ENCODE measurements at places on chromosomes 11 and 22.

DNA sequence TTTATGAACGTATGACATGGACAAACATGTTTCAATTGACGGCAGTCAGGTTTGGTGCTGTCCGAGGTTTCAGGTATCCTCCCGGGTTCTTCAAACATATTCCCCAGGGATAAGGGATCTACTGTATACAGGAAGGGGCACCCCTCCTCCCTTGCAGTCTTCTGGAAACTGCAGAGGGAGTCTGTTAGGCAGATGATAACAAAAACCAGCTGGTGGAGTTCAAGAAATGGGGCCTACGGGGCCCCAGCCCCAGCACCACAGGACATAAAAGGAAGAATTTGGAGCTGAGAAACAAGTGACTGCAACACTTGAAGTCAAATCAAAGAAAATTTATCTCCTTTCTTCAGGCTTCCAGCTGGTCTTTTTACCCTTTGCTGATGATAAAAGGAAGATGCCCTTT lies 32.1 kb downstream of the SNU13 start:
- DNase-seq, result no peak

GRCh38 chr22:31262312-31263133 lies 29.8 kb downstream of the PIK3IP1 start:
- no peak for DNase-seq

DNA sequence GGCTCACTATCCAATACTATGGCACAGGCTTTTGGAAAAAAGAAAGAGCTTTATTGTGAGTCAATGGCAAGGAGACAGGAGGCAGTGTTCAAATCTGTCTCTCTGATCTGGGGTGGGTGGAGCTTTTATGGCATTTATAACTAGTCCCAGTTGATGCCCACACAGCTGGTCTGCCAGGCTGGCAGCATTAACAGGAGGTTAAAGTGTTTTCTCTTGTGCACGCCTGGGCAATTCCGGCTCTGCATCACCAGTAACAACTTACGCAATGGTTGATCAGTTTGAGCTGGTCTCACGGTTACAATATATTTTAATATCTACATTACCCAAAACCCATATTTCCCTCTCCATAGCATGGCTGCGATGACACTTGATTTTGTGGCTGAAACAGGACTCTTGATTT lies 15.1 kb upstream of the SMIM38 start:
- no peak for DNase-seq

DNA sequence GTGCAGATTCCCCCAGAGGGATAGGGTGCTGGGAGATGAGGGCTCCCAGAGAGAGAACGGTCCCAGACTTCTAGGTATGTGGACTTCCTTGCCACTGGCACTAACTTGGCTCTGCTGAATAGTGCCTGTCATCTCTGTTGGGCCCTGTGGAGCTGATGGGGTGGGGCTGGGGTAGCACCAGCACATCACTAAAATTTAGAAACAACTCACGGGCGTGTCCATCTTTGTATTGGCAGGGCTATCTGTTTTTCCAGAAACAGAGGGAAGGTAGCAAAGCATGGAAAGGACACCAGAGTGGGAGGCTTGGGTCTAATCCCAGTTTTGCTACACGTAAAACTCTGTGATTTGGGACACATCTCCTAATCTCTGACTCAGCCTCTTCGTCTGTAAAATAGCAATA lies 25.8 kb downstream of the SWAP70 start:
- no peak for DNase-seq

- DNase-seq, result peak; percentile 92
Measured at GRCh38 chr11:103609117-103610066, 427.0 kb upstream of the DDI1 start.

DNA sequence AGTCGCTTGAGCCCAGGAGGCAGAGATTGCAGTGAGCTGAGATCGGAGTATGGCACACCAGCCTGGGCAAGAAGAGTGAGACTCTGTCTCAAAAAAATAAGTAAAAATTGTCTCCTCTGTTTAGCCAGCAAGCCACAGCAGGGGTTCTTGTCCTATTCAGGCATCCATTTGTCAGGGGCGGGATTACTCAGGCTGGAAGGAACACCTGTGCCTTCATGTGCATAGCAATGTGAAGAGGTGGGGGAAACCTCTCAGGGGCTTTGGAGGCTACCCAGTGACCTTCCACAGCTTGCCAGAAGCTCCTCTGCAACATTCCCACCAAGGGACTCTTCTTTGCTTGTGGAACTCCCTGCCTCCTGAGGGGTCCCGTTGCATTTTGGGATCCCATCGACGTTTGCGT lies 63.3 kb downstream of the FBLN1 start:
- no peak for DNase-seq

DNA sequence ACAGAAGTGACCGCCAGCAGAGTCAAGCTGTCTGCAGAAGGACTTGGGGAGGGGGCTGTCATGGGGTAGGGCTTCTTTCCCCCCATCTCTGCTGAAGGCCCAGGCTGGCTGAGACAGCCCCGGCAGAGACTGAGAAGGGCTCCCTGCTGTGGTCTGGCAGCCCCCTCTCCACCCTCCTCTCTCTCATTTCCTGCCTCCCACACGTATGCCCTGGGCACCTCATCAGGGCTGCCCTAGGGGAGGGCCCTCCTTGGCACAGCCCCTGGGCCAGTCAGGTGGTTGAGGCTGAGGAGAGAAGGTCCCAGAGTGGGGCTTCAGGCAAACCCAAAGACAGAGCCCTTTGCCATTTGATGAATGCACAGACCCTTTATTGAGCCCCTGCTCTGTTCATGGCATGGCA lies 3.6 kb downstream of the RASD2 start:
- DNase-seq, result no peak

DNA sequence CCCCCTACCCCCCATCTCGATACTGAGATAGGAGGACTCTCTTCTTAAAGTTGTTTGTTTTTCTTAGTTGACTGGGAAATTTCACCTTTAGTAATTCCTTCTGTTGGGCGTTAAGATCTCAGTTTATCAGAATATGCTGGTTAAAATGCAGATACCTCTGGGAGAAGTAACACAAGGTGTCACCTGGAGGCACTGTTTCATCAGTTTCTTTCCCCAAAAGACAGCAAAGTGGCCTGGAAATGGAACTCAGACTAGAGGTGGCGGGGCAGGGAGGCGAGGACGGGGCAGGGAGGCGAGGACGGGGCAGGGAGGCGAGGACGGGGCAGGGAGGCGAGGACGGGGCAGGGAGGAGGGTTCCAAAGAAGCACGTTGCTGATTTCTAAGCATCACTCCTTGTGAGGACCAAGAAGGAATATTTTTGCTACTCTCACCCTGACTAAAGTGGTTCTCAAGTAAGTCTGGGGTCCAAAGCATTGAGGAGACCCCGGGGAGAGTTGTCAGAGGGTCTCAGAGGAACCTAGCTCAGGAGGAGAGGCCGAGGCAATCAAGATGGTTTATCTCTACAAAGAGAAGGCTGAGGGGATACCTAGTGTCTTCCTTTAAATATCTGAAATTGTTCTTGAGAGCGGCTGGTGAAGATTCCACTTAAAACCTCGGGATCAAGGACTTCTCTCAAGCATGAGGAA lies 147.0 kb upstream of the B3GAT1 start:
- DNase-seq, result no peak

- DNase-seq, result peak; percentile 26
Measured at GRCh38 chr22:32079130-32080089, 36.3 kb downstream of the SLC5A1 start.

DNA sequence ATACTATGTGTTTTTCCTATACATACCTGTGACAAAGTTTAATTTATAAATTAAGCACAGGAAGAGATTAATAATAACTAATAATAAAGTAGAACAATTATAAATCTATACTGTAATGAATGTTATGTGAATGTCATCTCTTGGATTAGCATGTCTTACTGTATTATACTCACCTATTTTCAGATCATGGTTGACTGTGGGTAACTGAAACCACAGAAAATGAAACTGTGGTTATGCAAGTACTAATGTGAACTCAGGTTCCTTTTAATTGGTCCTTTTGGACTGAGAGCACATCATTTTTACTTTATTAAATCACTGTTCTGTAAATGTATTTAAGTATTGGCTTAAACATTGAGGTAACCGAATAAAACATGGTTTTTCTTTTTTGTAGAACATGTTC lies 108.8 kb downstream of the PPP6R3 start:
- DNase-seq, result no peak

DNA sequence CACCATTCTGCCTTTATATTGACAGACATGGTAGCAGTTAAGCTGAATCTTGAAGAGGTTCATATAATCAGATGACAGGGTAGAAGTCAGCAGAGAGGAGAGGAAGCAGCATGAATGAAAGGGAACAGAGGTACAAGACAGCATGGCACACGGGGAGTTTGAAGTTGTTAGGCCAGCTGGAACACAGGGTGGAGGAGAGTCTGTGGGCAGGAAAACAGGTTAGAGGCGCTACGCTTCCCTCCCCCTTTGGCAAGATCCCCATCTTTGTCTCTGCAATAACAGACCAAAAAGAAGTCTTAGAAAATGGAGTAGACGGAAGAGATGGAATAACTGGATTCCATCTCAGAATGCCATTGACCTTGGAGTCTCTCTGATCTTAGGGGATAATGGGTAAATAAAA lies 20.0 kb upstream of the NDUFC2 start:
- no peak for DNase-seq

- no peak for DNase-seq
Measured at GRCh38 chr22:48895831-48896765, 931.6 kb downstream of the BRD1 start.

- no peak for DNase-seq
Measured at GRCh38 chr11:59184691-59185339, 12.9 kb downstream of the DTX4 start.

GRCh38 chr22:43314611-43315010 lies 28.6 kb downstream of the SCUBE1 start:
- DNase-seq, result no peak

DNA sequence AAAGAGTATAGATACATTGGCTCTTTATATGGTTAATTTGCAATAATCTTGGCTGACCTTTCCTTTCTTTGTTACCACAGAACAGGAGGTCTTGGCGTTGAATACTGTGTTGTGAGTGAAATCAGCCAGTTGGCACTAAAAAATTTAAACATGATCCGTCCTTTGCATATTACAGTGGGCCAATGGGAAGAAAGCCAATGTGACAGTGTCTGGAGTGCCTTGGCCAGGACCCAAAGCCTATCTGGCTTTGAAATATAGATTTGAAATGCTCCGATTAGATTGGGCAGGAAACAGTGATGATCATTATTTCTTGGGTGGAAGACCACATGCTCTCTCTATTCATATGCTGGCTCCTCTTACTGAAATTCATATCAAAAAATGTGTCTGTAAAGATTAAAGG lies 339.6 kb upstream of the ANO3 start:
- peak; percentile 57 for DNase-seq

GRCh38 chr11:127451861-127452260 lies 451.3 kb upstream of the KIRREL3 start:
- DNase-seq, result no peak

DNA sequence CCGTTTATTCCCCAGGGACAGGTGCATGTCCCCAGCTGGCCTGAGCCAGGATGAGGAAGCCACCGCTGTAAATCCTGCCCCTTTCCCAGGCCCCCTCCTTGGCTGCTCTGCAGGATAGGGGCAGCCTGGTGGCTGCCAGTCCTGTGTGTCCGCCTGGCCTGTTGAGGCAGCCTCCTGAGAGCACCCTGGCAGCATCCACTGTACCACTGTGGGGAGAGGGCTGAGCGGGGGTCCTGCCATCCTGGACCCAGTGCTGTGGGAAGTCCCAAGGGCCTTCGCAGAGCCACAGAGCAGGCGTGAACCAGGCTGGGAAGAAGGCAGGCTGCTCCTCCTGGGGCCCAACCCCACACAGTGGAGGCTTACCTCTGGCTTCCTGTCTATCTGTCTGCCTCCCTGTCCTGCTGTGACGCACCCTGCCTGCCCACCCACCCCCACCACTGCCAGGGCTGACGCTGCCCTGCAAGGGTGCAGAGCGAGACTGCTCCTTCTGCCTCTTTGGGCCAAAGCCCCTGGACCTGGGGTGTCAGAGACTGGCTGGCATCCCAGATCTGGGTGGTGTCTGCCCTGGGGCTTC lies 8.4 kb downstream of the KCTD17 start:
- DNase-seq, result no peak

- DNase-seq, result no peak
Measured at GRCh38 chr11:76654980-76655379, 15.6 kb downstream of the LRRC32 start.

- peak; percentile 37 for DNase-seq
Measured at GRCh38 chr11:28757725-28758515, 649.7 kb downstream of the METTL15 start.

- no peak for DNase-seq
Measured at GRCh38 chr22:42623756-42624441, 9.2 kb upstream of the POLDIP3 start.

DNA sequence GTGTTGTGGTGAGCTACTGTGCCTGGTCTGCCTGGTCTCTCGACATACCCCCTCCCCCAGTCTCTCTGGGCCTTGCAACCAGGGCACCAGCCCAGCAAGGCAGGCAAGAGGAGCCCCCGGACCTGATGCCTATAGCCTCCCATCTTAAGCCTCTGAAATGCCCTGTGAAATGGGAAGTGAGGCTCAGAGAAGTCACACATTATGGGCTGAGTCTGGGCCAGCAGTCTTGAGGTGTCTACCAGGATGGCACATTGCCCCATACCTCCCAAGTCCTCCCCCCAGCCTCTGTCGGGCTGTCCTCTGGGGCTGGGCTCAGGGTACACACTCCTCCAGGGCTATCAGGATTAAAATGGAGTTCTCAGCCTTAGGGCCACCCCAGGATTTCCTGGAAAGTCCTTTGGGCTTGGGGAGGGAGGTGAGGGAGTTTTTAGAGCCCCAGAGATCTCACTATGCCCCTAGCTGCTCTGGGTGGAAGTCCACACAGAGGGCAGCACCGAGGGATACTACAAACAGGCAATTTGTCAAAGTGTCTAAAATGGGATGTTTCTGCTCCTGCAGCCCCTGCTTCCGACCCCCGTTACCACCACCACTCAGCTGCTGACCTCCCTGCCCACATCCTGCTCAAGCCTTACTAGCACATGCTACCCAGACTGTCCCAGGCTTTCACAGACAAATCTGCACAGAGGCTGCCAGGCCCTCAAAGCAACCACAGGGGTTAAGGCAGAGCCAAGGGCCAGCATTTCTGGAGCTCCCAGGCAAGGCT lies 3.1 kb upstream of the SH3BP1 start:
- no peak for DNase-seq

DNA sequence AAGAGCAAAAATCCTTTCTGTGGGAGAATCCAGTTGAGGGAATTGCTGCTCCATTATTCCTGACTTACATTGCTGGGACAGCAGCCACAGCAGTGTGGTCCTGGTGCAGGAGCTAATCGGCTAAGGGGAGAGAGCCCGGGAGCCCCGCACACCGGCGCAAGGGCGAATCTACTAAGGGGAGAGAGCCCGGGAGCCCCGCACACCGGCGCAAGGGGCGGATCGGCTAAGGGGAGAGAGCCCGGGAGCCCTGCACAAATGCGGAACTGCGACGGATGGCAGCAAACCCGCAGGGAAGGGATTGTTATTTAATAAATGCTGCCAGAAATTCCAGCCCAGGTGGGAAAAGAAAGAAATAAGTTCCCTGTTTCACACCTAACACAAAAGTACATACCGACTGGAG lies 43.5 kb downstream of the TPCN2 start:
- DNase-seq, result no peak

GRCh38 chr11:66068154-66068821 lies 1.8 kb upstream of the PACS1 start:
- peak; percentile 51 for DNase-seq

DNA sequence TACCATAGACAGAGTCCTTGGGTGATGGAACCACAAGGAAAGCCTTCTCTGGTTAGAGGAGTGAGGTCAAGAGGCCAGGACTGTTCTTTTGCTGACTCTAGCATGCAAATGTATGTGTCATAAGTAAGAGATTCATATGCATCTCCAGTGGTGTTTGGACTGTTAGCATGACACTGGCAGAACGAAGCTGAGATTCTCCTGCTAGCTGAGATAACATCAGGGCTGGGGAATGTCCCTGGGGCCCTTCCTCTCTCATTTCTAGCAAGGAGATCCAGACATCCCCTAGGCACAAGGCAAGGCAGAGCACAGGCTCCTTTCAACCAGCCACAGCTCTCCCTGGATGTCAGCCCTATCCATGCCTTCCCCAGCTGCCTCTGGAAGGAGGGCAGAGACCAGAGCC lies 711.3 kb downstream of the OPCML start:
- DNase-seq, result no peak
